ENCODE measurements at places on chromosomes 4 and X. TPM values are rescaled to one million over a fixed set of nuclear protein-coding genes. Genes with fewer than 3 reads are reported as not detected.

Gene CCNB3
- total RNA-seq, result 0.53 TPM

Gene ERVMER34-1
- not detected for total RNA-seq

Gene PRAF2
- total RNA-seq, result 48.4 TPM

Gene CYSLTR1
- 8.9 TPM for total RNA-seq

Gene FAM133A
- not detected for total RNA-seq

Gene SLC10A4
- total RNA-seq, result 0.21 TPM

Gene GSPT2
- total RNA-seq, result 2.9 TPM

Gene IBSP
- total RNA-seq, result not detected

Gene HEPH
- 38.8 TPM for total RNA-seq

Gene HSFX3
- total RNA-seq, result not detected

Gene PFKFB1
- total RNA-seq, result not detected

DNA sequence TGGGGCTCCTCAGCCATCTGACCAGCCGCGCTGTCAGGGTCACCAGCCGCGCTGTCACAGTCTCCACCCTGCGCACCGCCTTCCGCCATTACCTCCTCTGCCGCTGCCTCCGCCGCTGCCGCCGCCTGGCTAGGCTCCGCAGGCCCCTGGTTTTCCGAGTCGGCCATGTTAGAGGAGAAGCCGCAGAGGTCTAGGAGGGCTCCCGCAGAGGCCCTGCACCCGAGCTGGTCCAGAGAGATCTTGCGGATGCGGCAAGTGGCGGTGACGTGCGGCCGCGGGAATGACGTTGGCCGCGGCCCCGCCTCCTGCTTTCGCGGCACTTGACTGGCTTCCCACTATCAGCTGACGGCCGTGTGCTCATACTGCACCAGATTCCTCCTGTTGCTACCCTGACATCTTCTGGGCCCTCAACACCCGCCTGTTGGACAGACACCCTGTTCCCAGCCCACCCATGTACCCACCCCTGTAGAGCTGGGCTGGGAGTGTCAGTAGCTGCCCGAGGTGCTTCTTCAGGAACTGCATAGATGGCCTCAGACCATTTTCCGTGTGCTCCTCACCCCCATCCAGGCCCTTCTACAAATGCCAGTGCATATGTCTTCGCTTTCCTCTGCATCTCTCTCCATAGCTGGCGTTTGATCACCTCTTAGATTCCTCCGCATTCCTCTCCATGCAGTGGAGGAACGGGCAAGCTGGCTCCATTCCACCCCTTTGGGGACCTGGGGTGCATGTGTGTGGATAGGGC, at the start of gene NAP1L5:
TSS of gene NAP1L5 (minus strand) at position 242 of the 742 bp plus-strand sequence. CDS start at position 167, 75 bp downstream.
- DNase-seq, result no peak
- H3K27ac ChIP-seq, result peak within 1 kb of the TSS; percentile 54
- H3K4me1 ChIP-seq, result no peaks in the 10 kb centered on the region
- no peaks in the 10 kb centered on the region for H3K27me3 ChIP-seq
- peaks cover 4% of the 10 kb centered on the region for H3K36me3 ChIP-seq

- H3K4me1 ChIP-seq, result no peaks in the 10 kb centered on the region
- H3K36me3 ChIP-seq, result no peaks in the 10 kb centered on the region
- no peak overlapping the region for H3K27ac ChIP-seq
- H3K27me3 ChIP-seq, result no peaks in the 10 kb centered on the region
These were observed 270.8 kb upstream of the FGF13 start for GRCh38 chrX:138982365-138982764.

DNA sequence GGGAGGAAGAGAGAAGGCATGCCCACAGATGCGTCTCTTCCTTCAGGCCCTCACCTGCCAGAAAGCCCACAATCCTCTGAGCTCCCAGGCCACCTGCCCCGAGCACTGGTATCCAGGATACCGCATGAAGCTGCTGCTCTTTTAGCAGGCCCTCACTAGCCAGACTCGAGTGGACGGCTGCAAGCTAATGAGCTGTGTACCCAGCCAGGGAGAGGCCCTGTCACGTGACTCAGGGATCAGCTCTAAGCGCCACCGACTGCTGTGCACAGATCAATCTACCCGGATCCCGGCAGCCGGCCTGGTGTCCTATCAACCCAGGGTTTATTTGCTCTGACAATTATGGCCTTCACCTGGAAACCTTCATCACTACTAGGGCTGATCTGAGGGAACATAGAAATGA, 39.0 kb downstream of the BCOR start:
- peaks cover 25% of the 10 kb centered on the region for H3K36me3 ChIP-seq
- DNase-seq, result no peak
- H3K4me3 ChIP-seq, result no peak overlapping the region
- H3K27ac ChIP-seq, result no peak overlapping the region

GRCh38 chr4:127015667-127016117, 617.1 kb upstream of the INTU start:
- no peaks in the 10 kb centered on the region for H3K4me1 ChIP-seq
- no peaks in the 10 kb centered on the region for H3K36me3 ChIP-seq
- DNase-seq, result no peak
- no peak overlapping the region for H3K4me3 ChIP-seq

GRCh38 chrX:9873952-9874351, 87.7 kb downstream of the SHROOM2 start:
- no peak for DNase-seq
- H3K36me3 ChIP-seq, result no peaks in the 10 kb centered on the region
- H3K27ac ChIP-seq, result no peak overlapping the region
- H3K4me3 ChIP-seq, result no peak overlapping the region
- no peaks in the 10 kb centered on the region for H3K27me3 ChIP-seq

- H3K36me3 ChIP-seq, result no peaks in the 10 kb centered on the region
- no peak for DNase-seq
- no peak overlapping the region for H3K27ac ChIP-seq
- no peaks in the 10 kb centered on the region for H3K4me1 ChIP-seq
- peaks cover 10% of the 10 kb centered on the region for H3K27me3 ChIP-seq
These were observed 87.0 kb downstream of the BCOR start for GRCh38 chrX:40010550-40011321.

DNA sequence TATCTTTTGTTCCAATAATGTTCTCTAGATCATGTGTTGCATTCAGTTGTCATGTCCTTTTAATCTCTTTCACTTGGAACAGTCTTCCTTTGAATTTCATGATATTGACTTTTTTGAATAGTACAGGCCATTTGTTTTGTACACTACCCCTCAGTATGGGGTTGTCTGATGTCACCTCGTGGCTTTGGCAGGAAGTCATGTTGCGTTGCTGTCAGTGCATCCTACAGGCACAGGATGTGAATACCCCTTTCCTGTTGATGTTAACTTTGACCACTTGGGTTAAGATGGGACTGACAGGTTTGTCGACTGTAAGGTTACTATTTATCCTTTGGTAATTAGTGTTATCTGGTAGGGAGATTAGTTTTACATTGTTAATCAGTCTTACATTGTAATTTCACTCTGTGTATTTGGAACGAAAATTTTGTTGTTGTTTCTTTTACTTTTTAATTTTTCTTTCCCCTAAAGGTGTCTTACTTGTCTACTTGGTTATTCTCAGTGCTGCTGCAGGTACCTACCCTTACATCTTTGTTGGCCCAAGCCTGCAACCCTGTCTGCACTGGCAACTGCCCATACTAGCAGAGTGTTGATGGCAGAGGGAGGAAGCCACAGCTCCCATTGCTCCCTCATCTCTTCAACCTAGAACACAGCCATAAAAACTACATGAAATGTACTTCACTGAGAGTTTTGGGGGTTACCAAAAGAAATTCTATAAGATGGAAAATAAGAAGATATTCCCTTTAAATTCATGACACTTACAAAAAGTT, 14.7 kb upstream of the ATP8A1 start:
- no peaks in the 10 kb centered on the region for H3K27me3 ChIP-seq
- no peak for DNase-seq
- no peaks in the 10 kb centered on the region for H3K36me3 ChIP-seq
- H3K4me3 ChIP-seq, result no peak overlapping the region

DNA sequence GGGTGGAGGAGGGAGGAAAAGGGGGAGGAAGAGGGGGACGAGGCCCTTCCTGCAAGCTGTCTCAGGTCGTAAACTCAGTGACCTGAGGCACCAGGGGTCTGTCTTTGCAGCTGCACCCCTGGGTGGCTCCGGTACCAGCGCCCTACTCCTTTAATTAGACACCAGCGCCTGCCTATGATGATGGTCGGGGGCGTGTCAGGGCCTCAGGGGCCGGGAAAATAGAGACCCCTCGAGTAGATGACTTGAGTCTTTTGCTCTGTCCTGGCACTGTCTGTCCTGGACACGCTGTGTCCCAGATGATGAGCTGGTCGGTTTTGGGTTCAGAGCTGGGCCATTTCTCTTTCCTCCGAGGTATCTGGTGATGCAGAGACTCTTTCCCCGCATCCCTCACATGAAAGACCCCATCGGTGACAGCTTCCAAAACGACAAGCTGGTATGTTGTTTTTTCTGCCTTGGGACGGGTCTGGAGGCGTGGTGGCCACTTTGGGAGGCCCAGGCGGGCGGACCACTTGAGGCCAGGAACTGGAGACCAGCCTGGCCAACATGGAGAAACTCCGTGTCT, 11.2 kb downstream of the SLC25A6 start:
- no peaks in the 10 kb centered on the region for H3K27me3 ChIP-seq
- DNase-seq, result peak; percentile 62
- H3K27ac ChIP-seq, result no peak overlapping the region
- H3K36me3 ChIP-seq, result peaks cover 26% of the 10 kb centered on the region

DNA sequence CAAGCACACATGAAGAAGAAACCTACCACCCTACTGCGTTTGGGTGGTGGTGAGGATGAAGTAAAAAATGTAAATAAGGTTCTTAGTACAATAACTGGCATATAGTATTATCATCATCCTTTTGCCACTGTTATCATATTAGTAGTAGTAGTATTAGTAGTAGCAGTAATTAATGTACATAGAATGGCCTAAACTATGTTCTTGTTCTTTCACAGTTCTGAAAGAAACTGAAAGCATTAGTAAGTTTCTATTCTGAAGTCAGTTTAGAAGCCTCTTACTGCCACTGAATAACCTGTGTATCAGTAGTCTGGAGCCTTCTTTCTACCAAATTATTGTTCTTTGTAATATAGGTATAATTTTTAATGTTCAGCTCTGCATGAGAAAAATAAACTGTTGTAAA, 21.0 kb downstream of the COL4A6 start:
- H3K27me3 ChIP-seq, result no peaks in the 10 kb centered on the region
- no peaks in the 10 kb centered on the region for H3K36me3 ChIP-seq
- no peak overlapping the region for H3K27ac ChIP-seq
- H3K4me1 ChIP-seq, result no peaks in the 10 kb centered on the region

- peak; percentile 24 for DNase-seq
- no peak overlapping the region for H3K27ac ChIP-seq
- no peak overlapping the region for H3K4me3 ChIP-seq
- H3K27me3 ChIP-seq, result no peaks in the 10 kb centered on the region
These were observed 138.1 kb downstream of the CPZ start for GRCh38 chr4:8730681-8731080.
